Left ventricle myocardium inferior (tissue), 1 donor: ENCODE measurements at places on chromosomes 6 and 20.

GRCh38 chr6:84860509-84860908 lies 96.1 kb upstream of the TBX18 start:
- no peak for DNase-seq

DNA sequence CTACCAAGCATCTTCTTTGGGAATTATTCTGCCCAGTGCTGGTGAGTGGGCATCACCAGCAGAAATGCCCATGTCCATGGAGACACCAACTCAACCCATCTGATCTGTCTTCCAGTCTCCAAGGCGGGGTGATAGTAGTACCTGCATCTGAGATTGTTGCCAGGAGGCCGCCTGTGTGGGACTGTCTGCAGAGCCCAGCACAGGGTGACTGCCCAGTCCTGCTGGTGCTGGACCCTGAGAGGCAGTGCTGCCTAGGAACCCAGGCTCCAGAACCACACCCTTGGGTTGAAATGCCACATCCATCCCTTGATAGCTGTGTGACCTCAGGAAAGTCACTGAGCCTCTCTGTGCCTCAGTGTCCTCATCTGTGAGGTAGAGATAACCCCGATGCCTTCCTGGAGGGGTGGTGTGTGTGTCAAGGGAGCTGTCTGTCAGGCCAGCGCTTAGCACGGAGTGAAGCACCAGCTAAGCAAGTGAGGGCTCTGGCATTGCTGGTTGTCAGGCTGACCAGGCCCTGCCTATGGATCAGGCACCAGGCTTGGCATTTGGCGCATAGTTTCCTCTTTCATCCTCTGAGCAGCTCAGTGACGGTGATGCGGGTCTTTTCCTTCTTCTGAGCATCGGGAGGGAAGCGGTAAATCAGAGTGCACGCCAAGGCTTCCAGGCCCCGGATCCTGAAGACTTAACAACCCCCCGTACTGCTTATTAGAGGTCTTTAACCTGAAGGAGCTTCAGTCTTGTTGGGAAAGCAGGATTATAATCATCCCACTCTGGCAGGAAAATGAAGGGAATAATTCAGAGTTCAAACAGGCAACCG lies 268.2 kb downstream of the CDH4 start:
- no peak for DNase-seq

DNA sequence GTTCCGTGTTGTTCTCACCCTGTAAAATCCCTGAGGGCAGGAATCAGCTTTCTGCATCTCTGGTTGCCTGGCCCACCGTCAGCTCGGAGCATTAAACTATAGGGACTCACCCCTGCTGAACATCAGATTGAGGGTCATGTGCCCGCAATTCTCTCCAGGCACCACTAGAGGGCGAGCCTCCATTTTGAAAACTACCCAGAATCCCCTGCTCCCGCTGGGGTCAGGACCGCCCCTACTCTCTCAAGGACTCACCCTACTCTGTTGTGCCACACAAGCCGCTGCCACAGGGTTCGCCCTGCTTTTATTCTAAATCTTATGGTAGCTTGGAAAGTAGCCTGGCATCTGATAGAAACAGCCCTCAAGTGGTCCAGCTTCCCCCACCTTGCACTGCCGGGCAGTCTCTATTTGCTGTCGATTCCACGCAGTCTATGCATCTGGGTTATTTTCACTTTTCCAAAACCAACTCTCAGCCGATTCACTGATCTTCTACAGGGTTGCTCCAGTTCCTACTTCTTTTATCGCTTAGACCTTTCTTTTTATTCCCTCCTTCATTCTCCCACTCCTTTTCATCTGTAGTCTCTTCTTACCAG lies 244.1 kb upstream of the QKI start:
- DNase-seq, result no peak

DNA sequence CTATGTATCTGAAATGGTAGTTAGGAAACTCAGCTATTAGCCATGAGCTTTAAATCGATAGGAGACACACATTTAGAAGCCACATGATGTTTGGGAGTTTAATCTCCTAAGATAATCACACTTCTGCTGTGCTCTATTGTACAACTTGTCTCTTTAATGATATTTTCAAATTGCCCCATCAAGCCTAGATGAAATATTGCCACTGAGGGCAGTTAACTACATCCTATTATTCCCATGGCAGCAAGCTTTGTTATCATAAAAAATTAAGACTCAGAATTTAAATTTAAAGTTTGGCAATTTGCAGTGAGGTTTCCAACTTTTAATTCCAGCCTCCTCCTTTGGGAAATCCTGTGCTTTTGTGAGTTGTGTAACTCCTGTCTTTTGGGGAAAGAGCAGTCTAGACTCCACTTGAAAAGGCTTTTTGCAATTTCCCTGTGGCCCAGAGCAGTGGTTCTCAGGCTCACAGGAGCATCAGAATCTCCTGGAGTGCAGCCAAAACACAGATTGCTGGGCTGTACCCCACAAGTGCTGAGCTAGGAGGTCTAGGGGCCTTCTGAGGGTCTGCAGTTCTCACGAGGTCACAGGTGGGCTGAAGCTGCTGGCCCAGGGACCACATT lies 792.4 kb downstream of the QKI start:
- no peak for DNase-seq

GRCh38 chr6:138429761-138430160 lies 25.7 kb downstream of the HEBP2 start:
- no peak for DNase-seq

- DNase-seq, result no peak
Observed at GRCh38 chr20:38321959-38322598, 18.1 kb downstream of the BPI start.

- peak; percentile 36 for DNase-seq
Observed at GRCh38 chr20:59042151-59042795, at the start of gene PRELID3B. PRELID3B (minus strand) TSS chr20:59042786; CDS start chr20:59042730, 56 bp downstream.

GRCh38 chr6:167737205-167737830 lies 89.4 kb upstream of the AFDN start:
- no peak for DNase-seq

GRCh38 chr20:36285746-36286447 lies 20.2 kb upstream of the DLGAP4 start:
- no peak for DNase-seq

DNA sequence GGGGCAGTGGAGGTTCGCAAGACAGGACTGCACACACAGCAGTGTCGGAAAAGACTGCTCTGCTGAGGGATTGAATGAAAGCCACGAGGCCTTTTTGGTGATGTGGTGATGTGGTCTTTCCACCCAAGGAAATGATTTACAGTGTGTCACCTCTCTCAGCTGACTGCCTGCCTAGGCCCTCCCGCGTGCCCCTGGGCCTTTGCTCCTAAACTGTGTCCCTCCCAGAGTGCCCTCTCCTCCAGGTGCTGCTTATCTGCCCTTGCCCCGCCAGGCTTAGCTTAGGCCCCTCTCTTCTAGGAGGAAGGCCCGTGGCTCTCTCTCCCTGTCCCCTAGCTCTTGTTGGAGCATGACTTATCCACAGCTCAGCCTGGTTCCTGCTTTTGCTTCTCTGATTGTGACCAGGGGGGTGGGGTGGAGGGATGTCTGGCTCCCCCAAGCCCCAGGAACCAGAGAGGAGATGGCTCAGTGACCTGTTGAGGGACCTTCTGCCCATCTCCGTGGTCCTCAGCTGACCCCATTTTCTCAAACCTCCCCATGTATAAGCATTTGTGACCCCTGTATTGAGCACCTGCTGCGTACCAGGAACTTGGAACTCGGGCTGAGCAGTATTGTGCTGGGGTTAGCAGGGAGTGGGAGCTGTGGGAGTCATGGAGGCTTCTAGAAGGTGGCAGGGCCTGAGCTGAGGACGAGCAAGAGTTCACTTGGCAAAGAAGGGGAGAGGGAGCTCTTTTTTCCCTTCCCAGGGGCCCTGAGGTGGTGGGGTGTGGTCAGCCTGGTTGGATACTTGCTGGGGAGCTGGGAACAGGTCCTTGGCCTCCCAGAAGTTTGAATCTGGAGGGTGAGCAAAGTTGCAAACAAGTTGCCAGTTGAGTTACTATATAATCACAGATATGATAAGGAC lies 2.2 kb downstream of the SRC start:
- DNase-seq, result no peak

GRCh38 chr6:150991487-150991886 lies 126.0 kb downstream of the MTHFD1L start:
- DNase-seq, result no peak

DNA sequence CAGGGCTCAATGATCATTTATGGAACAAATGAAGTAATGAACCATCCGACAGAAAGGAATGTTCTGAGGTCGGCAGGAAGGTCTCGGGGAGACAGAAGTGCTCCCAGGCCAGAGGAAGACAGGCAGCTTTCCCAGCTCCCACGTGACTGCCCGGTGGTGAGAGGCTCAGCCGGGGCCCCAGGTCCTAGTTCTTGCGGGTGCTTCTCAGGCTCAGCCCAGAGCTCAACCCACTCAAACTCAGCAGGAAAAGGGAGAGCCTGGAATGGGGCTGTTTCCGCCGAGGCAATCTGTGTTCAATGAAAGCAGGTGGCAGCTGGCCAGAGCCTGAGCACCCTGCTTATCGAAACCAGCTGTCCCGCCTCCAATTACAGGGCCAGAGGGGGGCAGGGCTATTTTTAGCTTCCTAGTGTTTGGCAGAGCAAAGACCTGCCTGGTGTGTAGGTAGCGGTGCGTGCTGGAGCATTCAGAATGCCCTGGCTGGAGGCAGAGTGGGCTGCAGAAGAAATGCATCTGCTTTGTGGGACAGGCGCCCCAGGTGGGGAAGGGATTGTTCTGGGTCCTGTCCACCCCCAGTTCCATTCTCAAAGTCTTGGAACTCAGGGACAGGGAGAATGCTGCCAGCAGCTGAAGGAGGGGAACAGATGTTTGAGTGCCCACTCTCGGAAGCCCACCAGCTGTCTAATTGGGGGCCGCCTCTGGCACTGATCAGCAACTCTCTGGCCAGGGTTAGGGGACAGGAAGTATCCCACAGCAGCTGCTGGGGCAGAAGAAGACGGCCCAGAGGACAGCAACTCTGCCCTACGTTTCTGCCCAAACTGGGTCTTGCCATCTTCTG lies 145.1 kb downstream of the PREX1 start:
- peak; percentile 89 for DNase-seq

- DNase-seq, result no peak
Observed at GRCh38 chr20:38651154-38651553, 49.5 kb downstream of the ARHGAP40 start.

- no peak for DNase-seq
Observed at GRCh38 chr6:27811451-27811772, 100.8 kb downstream of the OR2B2 start.

DNA sequence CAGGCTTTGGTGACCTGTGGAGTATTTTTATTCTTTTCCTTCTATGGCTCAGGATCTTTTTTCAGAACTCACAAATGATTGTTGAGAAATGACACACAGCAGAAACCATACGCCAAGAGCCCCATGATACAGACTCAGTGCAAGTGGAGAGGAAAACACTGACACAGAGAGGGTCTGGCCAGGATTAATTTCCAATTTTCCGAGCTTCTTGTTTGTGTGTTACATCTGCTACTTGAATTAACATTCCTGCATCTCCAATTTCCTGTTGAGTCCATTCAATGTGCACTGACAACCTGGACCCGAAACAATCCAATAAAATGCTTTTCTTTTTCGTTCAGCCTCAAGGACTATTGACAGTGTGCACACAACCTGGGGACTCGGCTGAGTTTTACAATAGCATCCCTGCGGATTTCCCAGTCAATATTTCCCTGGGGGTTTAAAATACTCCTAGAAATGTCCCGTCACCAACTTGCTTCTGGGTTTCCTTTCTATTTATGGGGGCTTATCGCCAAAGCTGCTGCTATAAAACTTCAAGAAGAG lies 4.9 kb upstream of the MLN start:
- no peak for DNase-seq

DNA sequence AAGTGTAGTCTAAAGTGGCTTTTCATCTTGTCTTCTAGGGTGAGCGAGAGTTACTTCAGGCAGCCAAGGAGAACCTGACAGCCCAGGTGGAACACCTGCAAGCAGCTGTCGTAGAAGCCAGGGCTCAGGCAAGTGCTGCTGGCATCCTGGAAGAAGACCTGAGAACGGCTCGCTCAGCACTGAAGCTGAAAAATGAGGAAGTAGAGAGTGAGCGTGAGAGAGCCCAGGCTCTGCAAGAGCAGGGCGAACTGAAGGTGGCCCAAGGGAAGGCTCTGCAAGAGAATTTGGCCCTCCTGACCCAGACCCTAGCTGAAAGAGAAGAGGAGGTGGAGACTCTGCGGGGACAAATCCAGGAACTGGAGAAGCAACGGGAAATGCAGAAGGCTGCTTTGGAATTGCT lies 27.1 kb downstream of the C20orf173 start:
- no peak for DNase-seq

DNA sequence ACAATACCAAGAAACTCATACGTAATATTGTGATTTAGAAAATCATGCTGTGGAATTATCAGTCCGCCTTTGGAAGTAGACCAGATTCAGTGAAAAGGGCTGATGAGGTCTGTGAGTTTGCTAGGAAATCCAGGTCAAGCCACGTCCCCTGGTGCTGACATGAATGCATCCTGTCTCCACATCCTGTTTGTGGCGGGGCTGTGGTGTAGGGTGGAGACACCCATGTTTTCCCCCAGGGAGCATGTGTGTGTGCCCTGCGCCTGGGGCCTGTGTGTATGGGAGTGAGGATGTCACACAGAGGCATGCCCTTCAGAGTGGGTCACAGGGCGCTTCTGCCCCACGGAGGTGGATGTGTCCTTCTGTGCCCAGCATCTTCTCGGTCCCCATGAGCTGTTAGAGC lies 109.1 kb downstream of the SASH1 start:
- no peak for DNase-seq

- no peak for DNase-seq
Observed at GRCh38 chr6:47413752-47414422, 63.7 kb upstream of the CD2AP start.

DNA sequence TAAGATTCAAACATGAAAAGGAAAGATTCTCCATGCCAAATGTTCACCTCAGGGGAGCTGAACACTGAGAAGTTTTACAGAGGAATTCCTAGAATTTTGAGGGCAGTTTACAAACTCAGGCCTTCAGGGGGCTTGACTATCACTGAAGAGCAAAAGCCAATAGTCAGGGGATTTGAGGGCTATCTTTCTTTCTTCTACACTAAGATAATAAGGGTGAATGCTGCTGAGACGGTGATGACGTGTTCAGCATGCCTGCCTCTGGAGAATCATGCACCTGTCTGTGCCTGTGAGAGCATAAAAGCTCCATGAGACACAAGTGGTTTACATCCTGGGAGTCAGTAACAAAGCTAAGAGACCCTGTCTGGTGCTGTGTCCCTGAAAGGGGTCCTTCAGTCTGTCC lies 1085.6 kb downstream of the KIF16B start:
- DNase-seq, result no peak

- DNase-seq, result no peak
Observed at GRCh38 chr6:96227135-96227534, 211.4 kb downstream of the FUT9 start.

DNA sequence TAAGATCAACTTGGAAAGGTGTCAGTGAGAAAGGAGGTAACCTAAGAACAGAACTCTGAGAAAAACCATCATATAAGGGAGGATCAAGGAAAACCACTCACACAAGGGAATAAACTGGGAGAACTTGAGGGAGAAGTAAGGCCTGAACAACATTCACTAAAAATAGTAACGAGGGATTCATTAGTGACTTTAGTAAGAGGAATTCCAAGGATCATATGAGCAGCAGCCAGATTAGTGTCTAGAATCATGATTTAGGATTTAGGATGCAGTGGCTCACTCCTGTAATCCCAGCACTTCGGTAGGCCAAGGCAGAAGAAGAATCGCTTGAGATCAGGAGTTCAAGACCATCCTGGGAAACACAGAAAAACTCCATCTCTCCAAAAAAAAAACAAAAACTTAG lies 376.5 kb upstream of the MARCKS start:
- DNase-seq, result no peak

- no peak for DNase-seq
Observed at GRCh38 chr6:32889533-32889932, 35.5 kb downstream of the PSMB9 start.
